Hindlimb muscle (tissue), 1 donor: ENCODE measurements at places on chromosomes 3 and 15. TPM values are rescaled to one million over a fixed set of nuclear protein-coding genes. Genes with fewer than 3 reads are reported as not detected.

ALDH1A3 gene
- 10.9 TPM for polyA plus RNA-seq

STRC gene
- polyA plus RNA-seq = 0.58 TPM

GXYLT2 gene
- polyA plus RNA-seq = 27.9 TPM

CCDC54 gene
- 3.8 TPM for polyA plus RNA-seq

CLSTN2 gene
- 2.5 TPM for polyA plus RNA-seq

UROC1 gene
- polyA plus RNA-seq = 0.14 TPM

CYP1A2 gene
- polyA plus RNA-seq = not detected

IMPG2 gene
- polyA plus RNA-seq = 1.5 TPM

GOLGA8S gene
- 0.79 TPM for polyA plus RNA-seq

ZNF80 gene
- polyA plus RNA-seq = 0.09 TPM

SPRED1 gene
- 31.4 TPM for polyA plus RNA-seq

TGFBR2 gene
- 61.4 TPM for polyA plus RNA-seq

BTLA gene
- 0.36 TPM for polyA plus RNA-seq

SEMA6D gene
- polyA plus RNA-seq = 56.4 TPM

CD200 gene
- 10.7 TPM for polyA plus RNA-seq

ST3GAL6 gene
- polyA plus RNA-seq = 5.7 TPM

STAB1 gene
- polyA plus RNA-seq = 59.9 TPM

TMC3 gene
- polyA plus RNA-seq = 0.08 TPM

SLC9C1 gene
- 0.10 TPM for polyA plus RNA-seq

INSYN1 gene
- 4.3 TPM for polyA plus RNA-seq

APOD gene
- 36.5 TPM for polyA plus RNA-seq

EXOSC7 gene
- 42.1 TPM for polyA plus RNA-seq

SEMA3F gene
- polyA plus RNA-seq = 13.0 TPM

BFSP2 gene
- polyA plus RNA-seq = not detected

LRRK1 gene
- 6.1 TPM for polyA plus RNA-seq

ALG1L2 gene
- 1.7 TPM for polyA plus RNA-seq

C3orf70 gene
- polyA plus RNA-seq = 3.5 TPM

TMOD2 gene
- polyA plus RNA-seq = 6.6 TPM

STRA6 gene
- polyA plus RNA-seq = 0.68 TPM

GRK7 gene
- polyA plus RNA-seq = not detected

EEFSEC gene
- 19.7 TPM for polyA plus RNA-seq

CHL1 gene
- polyA plus RNA-seq = 2.6 TPM

LSM3 gene
- polyA plus RNA-seq = 10.5 TPM

LRRN1 gene
- polyA plus RNA-seq = 54.2 TPM

GOLGA6L4 gene
- polyA plus RNA-seq = 7.4 TPM

HESX1 gene
- polyA plus RNA-seq = 2.1 TPM
